ENCODE measurements at places on chromosomes 7 and 10.

DNA sequence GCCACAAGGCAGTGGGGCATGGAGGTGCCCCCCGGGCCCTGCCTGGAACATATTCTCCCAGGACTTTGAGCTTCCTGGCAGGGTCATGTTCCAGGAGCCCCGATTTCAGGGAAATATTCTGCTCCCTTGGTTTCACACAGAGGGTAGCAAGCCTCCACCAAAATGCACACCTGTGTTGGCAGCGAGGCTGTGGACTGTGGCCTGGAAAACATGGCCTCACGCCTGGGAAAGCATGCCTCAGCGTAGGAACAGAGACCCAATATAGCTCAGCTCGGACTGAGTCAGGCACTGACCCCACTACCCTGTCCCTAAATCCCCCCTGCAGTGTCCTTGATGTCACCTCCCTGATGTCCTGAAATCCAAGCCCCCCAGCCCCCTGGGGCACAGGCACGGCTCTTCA lies 92.0 kb downstream of the KCNMA1 start:
- DNase-seq: no peak

- DNase-seq: no peak
Observed at GRCh38 chr10:60714233-60714632, 64.0 kb upstream of the CDK1 start.

DNA sequence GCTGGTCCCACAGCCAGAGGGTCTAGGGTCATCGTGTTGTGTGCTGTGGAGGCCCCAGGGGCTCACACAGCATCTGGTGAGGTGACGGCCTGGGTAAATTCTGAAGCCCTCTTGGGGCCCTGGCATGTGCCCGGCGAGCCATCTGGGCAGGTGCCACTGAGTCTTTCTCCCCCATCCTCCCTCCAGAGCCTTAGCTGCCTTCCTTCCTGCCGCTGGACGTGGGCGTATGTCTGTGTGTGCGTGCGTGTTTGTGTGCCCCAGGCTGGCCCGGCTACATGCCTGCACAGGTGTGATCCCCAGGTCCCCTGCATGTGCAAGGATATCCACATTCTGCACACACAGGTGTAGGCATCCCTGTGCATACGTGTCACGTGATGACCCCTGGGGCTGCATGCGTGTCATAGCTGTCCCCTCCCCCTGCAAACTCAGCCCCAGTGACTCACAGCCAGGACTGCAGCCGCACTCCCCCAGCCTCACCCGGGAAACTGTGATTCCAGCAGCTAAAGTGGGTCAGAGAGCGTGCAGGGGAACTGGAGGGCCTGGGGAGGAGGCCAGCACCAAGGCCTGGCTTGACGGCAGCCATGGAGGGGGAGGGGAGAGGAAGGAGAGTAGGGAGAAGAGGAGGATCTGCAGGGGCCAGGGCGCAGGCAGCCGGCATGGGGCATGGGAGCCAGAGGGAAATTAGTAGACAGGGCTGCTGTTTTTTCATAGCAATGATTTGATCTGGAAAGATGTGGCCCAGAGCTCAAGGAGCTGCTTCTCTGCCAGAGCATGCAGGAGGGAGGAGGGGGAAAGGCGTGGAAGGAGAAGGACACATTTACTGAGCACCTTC lies 46.4 kb downstream of the ELFN1 start:
- no peak for DNase-seq

DNA sequence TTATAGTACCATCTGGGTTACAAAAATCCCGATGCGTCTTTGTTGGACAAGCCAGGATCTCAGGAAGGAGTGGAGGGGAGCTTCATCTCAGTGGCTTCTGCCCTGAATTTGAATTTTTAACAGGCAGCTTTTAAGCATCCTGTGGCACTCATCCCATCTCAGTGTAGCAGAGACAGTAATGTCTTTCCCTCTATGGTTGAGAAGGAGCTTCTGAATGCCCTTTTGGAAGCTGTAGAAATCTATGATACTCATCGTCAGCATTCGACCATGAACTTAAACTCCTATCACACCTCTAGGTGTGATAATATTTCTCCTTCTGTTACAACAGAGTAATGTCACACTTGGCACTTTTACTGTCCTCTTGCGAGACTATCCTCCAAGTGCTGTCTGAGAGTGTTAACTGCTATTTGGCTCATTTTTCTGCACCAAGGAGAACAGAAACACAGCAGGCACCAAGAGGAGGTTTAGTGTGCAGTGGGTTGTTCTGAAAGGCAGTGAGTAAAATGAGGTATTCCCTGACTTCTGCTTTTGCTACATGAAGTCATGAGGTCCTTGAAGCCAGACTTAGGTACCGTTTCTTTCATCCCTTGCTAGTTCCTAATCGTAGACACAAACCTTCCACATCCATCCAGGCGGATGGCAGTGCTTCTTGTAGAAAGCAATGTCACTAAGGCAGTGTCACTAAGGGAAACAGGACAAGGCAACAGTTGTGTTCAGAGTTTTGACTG lies 177.4 kb downstream of the CELF2 start:
- no peak for DNase-seq

DNA sequence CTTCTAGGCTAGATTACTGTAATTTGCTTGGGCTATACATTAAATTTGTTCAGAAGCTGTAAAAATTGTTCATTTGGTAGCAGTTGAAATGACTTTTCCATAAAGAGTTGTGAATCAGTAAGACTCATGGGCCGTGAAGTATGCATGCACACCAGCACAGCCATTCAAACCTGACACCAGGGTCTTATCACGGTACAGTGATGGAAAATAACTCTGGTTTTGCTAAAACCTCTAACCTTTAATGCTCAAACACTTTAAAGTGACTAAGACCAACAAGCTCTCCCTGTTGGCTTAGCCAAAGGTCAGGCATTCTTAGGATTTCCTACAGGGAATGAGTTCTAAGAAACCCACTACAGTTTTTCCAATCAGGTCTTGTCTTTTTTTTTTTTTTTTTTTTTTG lies 11.5 kb downstream of the ARL3 start:
- no peak for DNase-seq

- no peak for DNase-seq
Observed at GRCh38 chr7:96076350-96076707, 245.6 kb downstream of the SLC25A13 start.

GRCh38 chr7:91034459-91035368 lies 229.5 kb upstream of the FZD1 start:
- no peak for DNase-seq

DNA sequence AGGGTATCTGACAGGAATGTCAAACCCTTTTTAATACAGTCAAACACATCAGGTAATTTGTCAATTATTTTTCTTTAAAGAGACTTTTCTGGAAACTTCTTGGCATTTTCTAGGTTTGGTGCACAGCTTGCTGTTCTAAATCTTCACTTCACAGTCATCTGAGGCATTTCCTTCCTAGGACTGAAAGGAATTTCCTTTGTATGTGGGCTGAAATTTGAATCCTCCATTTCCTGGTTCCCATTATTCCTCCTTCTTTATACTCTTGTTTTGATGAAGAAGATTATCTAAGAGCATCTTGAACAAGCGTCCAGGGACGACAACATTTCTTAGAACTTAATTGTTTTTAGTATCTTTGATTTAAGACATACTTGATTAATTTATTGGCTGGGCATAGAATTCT lies 24.9 kb downstream of the CALD1 start:
- DNase-seq: no peak

DNA sequence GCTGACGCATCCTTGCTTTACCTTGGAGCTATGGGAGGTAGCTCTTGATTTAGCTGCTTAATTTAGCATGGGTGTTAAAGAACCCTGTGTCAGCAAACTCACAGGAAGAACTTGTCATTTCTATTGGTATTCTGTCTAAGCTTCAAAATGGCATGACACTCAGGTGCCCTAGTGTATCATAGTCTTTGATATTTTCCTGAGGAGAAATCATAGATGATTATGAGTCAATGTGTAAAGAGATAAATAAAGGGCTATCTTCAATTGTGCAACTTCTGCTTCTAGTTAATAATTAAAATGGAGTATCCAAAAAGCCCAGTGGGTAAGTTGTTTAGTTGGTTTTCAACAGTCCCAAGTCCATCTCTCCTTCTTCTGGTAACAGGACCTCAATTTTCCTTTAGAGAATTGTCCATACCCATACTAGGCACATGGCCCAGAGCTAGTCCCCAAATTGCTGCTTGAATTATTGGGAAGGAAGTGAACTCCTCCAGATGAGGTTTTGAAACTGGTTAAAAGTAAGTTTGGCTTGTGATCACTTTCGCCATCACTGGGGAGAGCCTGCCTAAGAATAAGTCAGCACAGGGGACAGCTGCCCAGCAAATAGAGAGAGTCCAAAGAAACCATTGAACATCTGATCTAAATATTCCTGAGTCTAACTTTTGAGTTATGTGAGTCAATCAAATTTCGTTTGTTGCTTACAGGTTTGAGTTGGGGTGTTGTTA lies 169.0 kb upstream of the PHYHIPL start:
- no peak for DNase-seq

DNA sequence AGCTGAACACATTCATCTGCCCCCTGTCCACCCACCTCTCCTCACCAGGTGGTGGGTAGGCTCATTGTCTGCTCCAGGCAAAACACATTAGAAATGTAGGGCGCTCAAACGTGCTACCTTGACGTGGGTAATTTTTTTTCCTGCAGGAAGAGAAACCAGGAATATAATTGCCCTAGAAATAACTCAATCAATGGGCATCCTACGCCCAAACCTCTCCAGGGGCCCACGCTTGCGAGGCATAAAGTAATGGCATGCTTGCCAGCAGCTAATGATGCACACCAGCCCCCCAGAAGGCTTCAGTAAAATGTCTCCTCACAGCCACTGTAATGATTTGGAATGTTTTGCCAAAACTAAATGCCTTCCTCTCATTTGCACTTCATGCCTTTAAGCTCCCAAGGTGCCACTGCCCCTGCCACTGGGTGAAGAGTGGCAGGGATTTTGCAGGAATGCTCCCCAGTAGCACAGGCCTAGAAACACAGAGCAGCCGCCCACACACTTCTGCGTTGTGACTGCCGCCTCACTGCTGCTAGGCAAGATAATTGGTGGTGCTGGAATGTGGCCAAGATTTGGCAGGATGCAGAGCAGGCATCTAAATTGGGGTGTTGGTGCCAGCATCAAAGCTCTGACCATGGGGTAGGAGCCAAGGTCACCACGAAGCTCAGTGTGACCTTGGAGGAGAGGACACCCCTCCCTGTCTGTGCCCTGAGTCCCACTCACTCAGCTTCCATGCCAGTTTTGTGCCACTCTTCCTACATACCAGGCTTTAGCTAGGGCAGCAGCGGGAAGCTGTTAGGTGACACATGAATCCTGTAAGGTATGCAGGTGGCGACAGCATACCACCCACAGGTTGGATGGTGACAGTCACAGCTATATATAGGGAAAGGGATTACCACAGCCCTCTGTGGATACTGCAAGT lies 48.7 kb upstream of the PPP1R3C start:
- DNase-seq: no peak

DNA sequence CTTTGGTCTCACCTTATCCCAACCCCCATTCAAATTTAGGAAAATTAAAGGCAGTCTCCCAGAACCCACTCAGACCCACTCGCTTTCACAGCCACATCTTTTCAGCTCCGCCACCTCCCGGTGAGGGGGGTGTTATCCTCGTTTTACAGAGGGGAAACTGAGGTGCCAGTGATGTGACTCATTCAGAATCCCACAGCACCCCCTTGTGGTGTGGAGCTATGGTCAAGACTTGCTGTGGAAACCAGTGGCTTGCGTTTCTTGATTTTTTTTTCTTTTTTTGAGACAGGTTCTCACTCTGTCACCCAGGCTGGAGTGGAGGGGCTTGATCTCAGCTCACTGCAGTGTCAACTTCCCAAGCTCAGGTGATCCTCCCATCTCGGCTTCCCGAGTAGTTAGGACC lies 27.6 kb downstream of the SLC35G1 start:
- no peak for DNase-seq

GRCh38 chr10:124231168-124232155 lies 138.1 kb upstream of the CHST15 start:
- DNase-seq: no peak

DNA sequence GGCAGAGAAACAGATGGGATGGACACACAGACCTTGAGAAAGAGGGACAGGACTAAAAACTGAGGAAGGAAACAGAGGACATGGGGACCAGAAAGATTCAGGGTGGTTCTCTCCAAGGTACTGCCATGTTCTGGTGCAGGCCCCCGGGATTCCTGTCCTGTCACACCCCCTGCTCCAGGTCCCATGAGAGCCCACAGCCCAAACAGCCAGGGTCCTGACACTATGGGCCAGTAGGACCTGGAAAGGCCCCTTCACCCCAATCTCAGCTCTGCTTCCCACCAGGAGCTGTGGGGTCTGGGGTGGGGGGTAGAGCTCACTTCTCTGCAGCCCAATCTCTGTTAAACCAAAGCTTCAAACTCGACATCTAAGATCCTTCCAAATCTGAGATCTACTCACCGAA lies 21.2 kb downstream of the PDIA4 start:
- DNase-seq: no peak

- no peak for DNase-seq
Observed at GRCh38 chr10:74027702-74028101, 29.8 kb downstream of the VCL start.

GRCh38 chr7:24843821-24844434 lies 86.7 kb upstream of the GSDME start:
- no peak for DNase-seq

DNA sequence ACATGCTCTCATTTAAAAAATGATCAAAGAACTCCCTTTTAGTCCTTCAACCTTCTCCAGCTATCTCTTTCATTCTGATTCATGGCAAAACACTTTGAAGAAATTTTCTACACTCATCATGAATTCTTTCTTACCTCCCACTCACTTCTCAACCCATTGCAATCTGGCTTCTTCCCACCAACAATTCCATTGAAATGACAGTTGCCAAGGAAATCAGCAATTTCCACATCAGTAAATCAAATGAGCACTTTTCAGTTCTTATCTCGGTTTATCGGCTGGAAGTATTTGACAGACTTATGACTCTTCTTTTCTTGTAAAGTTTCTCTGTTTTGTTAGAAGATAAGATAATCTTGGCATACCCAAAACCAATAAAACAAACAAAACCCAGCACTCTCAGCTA lies 99.1 kb upstream of the CACNA2D1 start:
- no peak for DNase-seq

Data from lower lobe of right lung (tissue), 2 donors.